ENCODE measurements at places on chromosomes 16 and 17.

GRCh38 chr16:3618769-3619141 lies 7.3 kb upstream of the SLX4 start:
- no peak for DNase-seq

DNA sequence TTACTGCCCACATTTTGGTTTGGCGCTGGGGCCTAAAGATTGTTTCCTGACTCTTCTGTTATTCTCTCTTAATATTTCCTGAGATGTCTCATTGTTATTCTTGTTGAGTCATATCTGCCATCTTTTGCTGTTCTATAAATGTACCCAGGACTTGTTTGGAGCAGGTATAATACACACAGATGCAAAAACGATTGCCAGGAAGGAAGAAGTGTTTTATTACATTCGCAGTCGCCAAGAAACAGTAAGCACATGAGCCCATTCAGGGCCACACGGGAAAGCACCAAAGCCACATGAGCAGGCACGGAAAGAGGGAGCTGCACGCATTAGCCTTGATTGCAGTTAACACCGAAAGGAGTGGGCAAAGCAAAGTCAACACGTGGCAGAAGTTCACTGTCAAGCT lies 70.2 kb downstream of the ARHGAP44 start:
- DNase-seq = no peak

DNA sequence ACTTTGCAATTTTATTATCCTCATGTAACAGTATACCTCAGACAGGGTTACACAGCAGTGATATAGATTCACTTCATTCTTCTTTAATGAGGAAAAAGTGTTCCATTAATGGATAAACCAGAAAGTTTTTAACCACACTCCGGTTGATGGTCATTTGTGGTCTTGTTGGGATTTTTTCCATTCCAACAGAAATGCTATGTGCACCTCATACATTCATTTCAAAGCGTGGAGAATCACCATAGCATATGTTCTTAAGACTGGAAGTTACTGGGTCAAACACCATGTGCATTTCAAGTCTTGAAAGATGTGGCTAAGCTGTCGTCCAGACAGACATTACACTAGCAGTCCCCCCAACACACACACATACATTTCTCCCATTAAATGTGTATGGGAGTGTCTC lies 245.8 kb upstream of the CDH5 start:
- no peak for DNase-seq

GRCh38 chr17:15269780-15270089 lies 4.6 kb upstream of the PMP22 start:
- no peak for DNase-seq

- DNase-seq = no peak
These were observed 56.1 kb upstream of the ACSF3 start for GRCh38 chr16:89037261-89038152.

DNA sequence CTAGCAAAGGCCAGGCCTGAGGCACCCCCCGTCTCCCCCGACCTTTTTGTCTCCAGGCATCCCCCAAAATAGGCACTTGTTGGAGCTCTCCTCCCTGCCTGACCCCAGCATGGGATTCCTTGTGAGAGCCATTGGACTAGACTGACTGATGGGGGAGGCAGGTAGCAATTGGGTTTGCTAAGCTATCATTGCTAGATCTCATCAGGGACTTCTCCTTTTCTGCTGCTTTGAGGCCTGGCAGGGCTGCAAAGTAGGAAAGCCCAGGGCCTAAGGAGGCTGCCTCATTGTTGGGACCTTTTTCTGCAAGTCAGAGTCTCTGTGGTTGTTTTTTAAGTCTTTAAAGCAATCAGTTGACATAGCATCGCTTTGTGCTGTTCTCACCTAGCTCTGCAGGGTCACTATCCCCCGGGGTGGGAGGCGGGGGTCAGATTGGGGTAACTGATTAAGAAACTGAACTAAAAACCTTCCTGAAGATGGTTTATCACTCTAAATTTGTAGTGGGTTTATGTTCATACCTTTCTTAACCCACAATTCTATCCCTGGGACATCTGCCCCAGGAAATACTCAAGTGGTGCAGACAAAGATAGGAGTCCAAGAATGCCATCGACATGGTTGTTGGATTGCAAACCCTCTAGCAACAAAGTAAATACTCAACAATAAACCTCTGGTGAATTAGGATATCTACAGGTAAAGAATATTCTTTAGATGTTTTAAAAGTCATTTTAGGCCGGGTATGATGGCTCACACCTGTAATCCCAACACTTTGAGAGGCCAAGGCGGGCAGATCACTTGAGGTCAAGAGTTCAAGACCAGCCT lies 28.0 kb downstream of the LLGL2 start:
- DNase-seq = no peak

All from NCI-H510A (cell line).